ENCODE measurements at places on chromosomes 7 and 10. TPM values are rescaled to one million over a fixed set of nuclear protein-coding genes. Genes with fewer than 3 reads are reported as not detected.

The TDRD1 gene
- 0.12 TPM for total RNA-seq

The TRIL gene
- total RNA-seq = 0.83 TPM

The C7orf33 gene
- not detected for total RNA-seq

The OR13A1 gene
- not detected for total RNA-seq

The KNDC1 gene
- 0.59 TPM for total RNA-seq

The CALCR gene
- not detected for total RNA-seq

DNA sequence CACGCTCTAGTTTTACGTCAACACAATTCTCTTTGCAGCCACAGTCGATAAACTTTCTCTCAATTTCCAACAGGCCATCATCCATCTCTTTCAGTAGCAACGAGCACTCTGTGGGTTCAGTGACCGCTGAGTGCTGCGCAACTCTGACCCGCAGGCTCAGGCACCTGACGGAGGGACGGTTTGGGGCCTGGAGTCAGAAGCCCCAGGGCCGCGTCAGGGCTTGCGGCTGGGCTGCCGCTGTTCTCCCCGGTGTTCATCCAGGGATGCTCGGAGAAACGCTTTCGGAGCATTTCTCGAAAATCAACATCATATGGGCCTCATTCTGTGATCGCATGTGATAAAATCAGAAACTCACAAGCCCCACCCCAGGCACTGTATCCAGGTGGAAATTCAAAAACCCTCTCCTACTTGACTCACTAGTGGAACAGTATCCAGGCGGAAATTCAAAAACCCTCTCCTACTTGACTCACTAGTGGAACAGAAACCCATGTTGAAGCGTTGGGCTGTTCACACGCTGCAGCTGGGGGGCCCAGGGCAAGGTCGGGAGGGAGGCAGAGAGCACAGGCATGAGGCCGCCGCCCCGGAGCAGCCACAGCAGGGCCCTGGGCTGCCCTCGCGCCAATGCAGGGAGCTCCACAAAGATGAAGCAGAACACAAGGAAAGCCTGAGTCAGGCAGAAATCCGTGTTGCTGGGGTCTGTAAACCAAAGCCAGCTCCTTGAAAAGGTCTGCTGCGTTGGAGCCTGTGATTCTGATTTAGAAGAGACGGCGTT lies 73.3 kb upstream of the NKX6-2 start:
- H3K4me3 ChIP-seq = no peak overlapping the region
- no peak overlapping the region for H3K27ac ChIP-seq
- no peaks in the 10 kb centered on the region for H3K27me3 ChIP-seq
- no peak for DNase-seq
- no peaks in the 10 kb centered on the region for H3K4me1 ChIP-seq

DNA sequence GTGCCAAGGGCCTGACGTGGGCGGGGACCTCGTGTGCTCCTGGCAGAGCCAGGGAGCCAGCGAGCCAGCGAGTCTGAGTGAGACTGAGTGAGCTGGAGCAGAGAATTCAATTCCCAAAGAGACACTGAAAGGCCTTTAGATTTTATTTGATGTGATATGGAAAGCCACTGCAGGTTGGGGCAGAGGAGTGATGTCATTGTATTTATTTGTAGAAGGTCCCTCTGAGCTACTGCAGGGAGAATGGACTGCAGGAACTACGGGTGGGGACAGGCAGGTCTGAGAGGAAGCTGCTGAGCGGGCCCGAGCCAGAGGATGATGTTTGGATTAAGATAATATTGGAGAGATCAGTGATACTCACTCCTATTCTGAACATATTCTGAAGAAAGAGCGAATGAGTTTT lies 445.8 kb upstream of the ANKRD30A start:
- peaks cover 7% of the 10 kb centered on the region for H3K4me1 ChIP-seq
- H3K27me3 ChIP-seq = no peaks in the 10 kb centered on the region
- H3K4me3 ChIP-seq = no peak overlapping the region
- no peak for DNase-seq

DNA sequence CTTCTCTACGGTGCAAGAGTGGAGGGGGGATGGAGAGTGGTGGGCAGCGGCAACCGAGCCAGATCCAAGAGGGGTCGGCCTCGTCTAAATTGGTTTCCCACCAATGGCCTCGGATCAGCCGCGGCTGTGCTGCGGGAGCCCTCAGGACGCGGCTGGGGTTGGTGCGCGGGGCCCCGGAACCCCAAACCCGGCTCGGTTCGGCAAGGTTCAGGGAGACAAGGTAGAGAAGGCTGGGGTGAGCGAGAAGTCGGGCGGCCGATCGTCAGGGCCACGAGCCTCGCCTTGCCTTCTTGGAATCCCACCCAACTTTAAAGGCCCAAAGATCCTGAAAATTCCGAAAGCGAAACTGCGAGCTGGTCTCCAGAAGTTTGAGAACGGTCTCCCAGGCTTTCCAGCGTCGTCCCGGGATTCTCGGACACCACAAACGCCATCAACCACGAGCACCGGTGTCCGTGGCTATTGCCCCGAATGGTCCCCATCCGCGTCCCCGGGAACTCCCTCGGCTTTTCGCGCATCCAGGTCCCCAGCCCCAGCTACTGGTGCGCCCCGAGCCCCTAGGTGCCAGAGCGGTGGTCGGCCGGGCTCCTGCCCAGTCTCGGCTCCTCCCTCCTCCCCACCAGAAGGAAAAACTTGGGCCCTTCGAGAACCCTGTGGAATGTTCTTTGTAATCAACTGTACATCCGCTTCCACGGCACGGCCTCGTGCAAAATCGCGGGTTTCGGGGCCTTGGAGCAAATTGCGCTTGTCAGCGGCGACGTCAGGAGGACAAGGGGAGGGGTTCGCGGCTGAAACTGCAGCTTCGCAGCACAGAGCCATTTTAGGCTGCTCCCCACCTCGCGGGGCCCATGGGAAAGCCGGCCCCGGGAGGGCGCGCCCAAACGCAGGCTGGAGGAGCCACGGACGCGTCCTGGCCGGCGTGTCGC lies 3.2 kb downstream of the SFMBT2 start:
- no peaks in the 10 kb centered on the region for H3K36me3 ChIP-seq
- H3K27me3 ChIP-seq = no peaks in the 10 kb centered on the region
- peak overlapping the region; percentile 88 for H3K27ac ChIP-seq
- H3K4me3 ChIP-seq = peak overlapping the region; percentile 79
- DNase-seq = no peak

DNA sequence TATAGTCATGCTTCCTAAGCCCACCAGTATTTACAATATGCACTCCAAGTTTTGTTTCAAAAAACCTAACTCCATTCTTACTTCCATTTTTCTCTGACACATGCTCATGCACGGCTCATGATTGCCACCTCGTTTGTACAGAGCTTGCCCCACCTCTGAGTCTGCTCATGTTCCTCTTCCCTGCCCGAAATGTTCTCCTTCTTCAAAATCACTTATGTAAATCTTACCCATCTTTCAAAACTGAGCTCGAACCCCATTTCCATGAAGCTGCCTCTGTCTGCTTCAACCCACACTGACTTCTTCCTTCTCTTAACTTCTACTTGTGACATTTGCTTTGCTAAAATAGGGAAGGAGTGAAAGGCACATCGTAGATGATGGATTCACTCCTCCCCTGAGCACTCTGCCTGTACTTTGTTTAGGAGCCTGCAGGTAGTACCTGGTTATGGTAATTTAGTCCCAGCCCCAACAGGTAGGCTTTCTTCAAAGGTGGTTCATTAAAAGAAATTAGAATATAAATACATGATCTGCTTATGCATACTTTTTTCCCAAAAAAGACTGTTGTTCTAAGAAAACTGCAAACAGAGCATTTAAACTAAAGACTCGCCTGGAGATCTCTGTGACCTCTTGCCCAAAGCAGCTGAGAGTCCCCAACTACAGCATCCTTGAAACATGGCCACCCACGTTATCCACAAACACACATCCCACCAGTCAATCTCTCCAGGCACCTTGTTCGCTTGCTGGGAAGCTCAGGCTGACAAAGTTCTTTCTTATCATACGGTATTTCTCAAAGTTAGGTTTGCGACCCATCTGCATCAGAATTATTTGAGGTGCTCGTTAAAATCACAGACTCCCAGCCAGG lies 172.0 kb downstream of the DGKI start:
- no peak overlapping the region for H3K27ac ChIP-seq
- H3K27me3 ChIP-seq = no peaks in the 10 kb centered on the region
- no peaks in the 10 kb centered on the region for H3K36me3 ChIP-seq

- no peak overlapping the region for H3K27ac ChIP-seq
- H3K36me3 ChIP-seq = no peaks in the 10 kb centered on the region
- DNase-seq = no peak
- H3K4me1 ChIP-seq = peaks cover 12% of the 10 kb centered on the region
- no peaks in the 10 kb centered on the region for H3K27me3 ChIP-seq
These were observed 41.9 kb downstream of the PDGFA start for GRCh38 chr7:477626-478220.

DNA sequence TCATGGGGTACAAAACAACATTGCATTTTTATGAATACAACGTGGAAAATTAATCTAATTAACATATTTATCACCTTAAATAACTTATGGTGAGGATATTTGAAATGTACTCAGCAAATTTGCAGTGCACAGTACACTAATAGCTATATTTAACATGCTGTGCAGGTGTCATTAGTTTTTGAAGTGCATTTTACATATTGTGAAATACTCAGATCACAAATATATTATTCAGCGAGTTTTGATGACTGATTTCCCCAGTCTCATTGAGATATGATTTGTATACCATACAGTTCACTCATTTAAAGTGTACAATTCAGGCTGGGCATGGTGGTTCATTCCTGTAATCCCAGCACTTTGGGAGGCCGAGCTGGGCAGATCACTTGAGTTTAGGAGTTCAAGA lies 59.5 kb downstream of the TET1 start:
- H3K36me3 ChIP-seq = no peaks in the 10 kb centered on the region
- H3K4me3 ChIP-seq = no peak overlapping the region
- DNase-seq = no peak
- H3K4me1 ChIP-seq = no peaks in the 10 kb centered on the region
- H3K27ac ChIP-seq = no peak overlapping the region
- no peaks in the 10 kb centered on the region for H3K27me3 ChIP-seq

- H3K4me1 ChIP-seq = no peaks in the 10 kb centered on the region
- no peaks in the 10 kb centered on the region for H3K36me3 ChIP-seq
- no peak overlapping the region for H3K27ac ChIP-seq
- H3K27me3 ChIP-seq = no peaks in the 10 kb centered on the region
These were observed 157.5 kb downstream of the LYZL1 start for GRCh38 chr10:29446327-29446726.

DNA sequence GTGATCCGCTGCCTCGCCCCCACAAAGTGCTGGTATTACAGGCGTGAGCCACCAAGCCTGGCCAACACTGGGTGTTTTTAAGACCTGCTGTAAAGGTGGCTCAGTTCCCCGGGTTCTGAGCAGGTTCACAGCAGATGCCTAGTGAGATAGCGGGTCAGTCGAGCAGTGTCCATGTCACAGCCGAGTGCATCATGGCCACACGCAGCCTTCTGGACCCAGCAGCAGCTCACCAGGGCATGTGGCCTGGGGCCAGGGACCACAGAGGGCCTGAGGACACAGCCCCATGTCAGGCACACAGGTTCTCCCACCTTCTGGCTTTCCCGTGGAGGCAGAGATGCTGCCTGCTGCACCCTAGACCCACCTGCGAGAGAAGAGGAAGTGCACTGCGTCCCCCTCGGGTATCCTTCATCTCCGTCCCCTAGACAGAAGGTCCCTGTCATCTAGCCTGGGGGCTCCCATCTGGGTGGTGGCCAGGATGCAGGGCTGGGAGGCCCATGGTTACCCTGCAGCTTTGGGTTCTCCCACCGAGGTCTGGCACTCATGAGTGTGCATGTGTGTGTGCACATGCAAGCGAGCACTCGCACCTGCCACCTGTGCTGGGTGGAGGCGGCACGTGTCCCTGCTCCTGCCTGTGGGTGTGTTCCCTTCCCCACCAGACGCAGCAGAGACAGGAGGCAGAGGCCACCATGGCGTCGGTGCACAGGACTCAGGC lies 98.6 kb downstream of the NKX6-2 start:
- H3K27me3 ChIP-seq = no peaks in the 10 kb centered on the region
- H3K4me3 ChIP-seq = no peak overlapping the region
- H3K36me3 ChIP-seq = peaks cover 13% of the 10 kb centered on the region
- no peak for DNase-seq
- peaks cover 28% of the 10 kb centered on the region for H3K4me1 ChIP-seq
- H3K27ac ChIP-seq = no peak overlapping the region

DNA sequence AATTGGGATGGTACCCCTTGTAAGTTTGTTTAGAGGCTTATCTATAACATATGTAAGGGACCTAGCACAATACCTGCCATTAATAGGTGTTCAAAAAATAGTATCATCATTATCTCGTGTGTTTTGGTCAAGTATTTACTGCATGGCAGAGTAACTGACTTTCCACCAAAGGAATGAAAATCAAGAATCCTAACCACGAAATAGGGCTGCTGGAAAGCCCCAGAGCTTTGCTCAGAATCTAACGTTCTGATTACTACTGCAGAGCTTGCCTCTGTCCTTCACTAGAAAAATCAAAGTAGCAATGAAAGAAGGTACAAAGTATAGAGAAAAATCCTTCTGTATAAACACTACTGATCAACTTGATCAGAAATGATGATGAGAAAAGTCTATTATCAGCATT lies 34.9 kb downstream of the DCLRE1C start:
- no peaks in the 10 kb centered on the region for H3K27me3 ChIP-seq
- DNase-seq = no peak
- H3K4me1 ChIP-seq = no peaks in the 10 kb centered on the region
- H3K36me3 ChIP-seq = peaks cover 74% of the 10 kb centered on the region
- H3K27ac ChIP-seq = no peak overlapping the region
- H3K4me3 ChIP-seq = no peak overlapping the region

GRCh38 chr10:86068231-86069054 lies 298.2 kb downstream of the GRID1 start:
- no peaks in the 10 kb centered on the region for H3K27me3 ChIP-seq
- H3K4me3 ChIP-seq = no peak overlapping the region
- no peaks in the 10 kb centered on the region for H3K4me1 ChIP-seq
- no peak for DNase-seq
- no peaks in the 10 kb centered on the region for H3K36me3 ChIP-seq

DNA sequence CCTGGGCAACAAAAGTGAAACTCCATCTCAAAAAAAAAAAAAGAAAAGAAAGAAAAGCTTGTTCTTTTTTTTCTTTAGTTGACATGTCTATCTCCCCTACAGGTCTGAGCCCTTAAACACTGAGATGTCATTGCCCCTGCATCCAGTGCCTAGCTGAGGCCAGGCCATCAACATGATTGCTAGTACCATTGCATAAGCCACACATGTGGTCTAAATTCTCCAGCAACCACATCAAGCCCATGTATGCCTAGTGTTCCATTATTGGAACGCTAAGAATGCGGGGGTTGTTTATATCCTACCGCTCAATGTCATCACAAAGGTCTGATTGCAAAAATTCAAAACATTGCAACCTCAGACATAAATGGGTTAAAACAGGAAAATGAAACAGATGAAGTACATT lies 62.7 kb downstream of the NPTX2 start:
- no peak overlapping the region for H3K4me3 ChIP-seq
- H3K27me3 ChIP-seq = no peaks in the 10 kb centered on the region
- no peaks in the 10 kb centered on the region for H3K36me3 ChIP-seq
- H3K4me1 ChIP-seq = no peaks in the 10 kb centered on the region
- no peak for DNase-seq

DNA sequence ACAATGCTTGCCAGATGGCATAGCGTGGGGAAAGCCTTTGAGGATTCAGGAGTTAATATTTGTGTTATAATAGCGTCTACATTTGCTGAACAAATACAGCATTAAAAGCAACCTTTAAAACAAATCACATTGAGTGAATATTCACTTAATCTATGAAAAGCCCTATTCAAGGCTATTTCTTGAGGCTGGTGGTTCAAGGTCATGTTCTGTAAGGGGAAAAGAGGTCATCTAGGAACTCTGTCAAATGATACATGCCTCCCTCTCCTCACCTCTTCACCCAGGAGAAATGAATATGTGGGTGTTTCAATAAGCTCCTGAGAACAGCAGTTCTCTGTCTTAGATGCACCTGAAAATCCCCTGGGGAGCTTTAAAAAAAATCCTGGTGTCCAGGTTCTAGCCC lies 303.0 kb downstream of the ELMO1 start:
- H3K27me3 ChIP-seq = no peaks in the 10 kb centered on the region
- no peak overlapping the region for H3K27ac ChIP-seq
- no peaks in the 10 kb centered on the region for H3K36me3 ChIP-seq
- DNase-seq = no peak
- H3K4me1 ChIP-seq = no peaks in the 10 kb centered on the region
- no peak overlapping the region for H3K4me3 ChIP-seq

All from right atrium auricular region (tissue), 2 donors.